MCF 10A (cell line): ENCODE measurements at places on chromosomes 3 and 15. TPM values are rescaled to one million over a fixed set of nuclear protein-coding genes. Genes with fewer than 3 reads are reported as not detected.
A peak's percentile ranks its signal among the peaks of the same experiment; 100 is the strongest.

The NAALADL2 gene
- total RNA-seq: 3.6 and 4.2 TPM in 2 replicates

The IL17RD gene
- total RNA-seq: 0.91 and 1.2 TPM in 2 replicates

The CNTN6 gene
- not detected in 2 replicates for total RNA-seq

The CLN6 gene
- 26.5 and 31.4 TPM in 2 replicates for total RNA-seq

The GALK2 gene
- 41.6 and 43.5 TPM in 2 replicates for total RNA-seq

The EFHB gene
- 1.4 and 1.5 TPM in 2 replicates for total RNA-seq

The ADAMTS17 gene
- 4.0 and 7.7 TPM in 2 replicates for total RNA-seq

The CYP1A2 gene
- not detected in 2 replicates for total RNA-seq

DNA sequence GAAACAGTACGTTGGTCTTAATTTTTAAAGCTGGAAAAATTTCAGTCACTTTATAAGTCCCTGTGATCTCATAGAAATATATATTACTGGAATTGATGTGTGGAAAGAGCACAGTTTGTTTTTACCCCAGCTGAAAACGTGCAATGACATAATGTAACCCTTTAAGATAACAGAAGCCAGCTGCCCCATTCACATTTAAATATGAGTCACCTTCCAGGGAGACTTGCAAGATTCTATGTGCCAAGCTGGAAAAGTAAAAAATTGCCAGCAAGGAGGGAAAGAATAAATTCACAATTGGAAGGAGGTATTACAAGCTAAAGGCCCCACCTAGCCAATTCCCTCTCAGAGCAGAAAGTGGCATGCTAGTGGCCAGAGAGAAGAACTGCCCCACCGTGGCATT is 50.2 kb downstream of the SAMMSON start:
- no peaks in the 10 kb centered on the region for H3K4me1 ChIP-seq
- H3K4me3 ChIP-seq: no peak overlapping the region
- DNase-seq: peak; percentile 12
- H3K36me3 ChIP-seq: peaks cover 5% of the 10 kb centered on the region

DNA sequence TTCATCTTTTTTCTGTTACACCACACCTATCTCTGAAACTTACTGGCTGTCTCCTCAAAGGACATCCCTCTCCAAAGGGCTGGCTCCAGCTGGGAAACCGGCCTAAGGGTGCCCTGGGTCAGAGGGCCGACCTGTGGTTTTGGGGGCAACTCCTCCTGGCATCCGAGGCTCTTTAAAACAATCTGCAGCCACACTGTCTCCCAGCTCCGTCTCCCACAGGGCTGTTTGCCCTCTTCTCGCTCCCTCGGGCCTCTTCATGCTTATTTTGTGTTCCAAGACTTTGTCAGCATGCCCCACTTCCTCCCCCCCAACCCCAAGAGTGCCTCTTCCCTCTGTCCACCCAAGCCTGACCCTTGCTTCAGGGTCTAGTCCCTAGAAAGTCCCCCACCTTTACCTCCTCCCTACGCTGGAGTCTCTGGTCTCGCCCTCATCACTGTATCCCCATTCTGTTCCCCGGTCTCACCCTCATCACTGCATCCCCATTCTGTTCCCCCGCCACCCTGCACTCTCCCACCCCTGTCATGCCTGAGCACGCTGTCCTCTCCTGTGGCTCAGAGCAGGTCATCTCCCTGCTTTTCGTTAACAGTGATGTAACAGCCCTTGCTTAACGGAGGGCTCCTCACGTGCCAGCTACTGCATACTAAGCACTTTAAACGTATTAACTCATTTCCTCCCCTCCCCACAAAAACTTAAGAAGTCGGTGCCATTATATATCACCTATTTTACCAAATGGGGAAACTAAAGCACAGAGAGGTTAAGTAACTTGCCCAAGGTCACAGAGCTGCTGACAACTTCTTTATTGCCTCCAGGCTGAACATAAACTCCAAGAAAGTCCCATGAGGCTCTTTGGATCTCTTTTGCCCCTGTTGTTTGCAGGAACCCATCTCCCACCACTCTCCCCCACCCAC is 1.1 kb upstream of the CSK start:
- H3K27ac ChIP-seq: no peak overlapping the region
- H3K4me3 ChIP-seq: peak overlapping the region; percentile 92
- H3K27me3 ChIP-seq: no peaks in the 10 kb centered on the region
- H3K36me3 ChIP-seq: no peaks in the 10 kb centered on the region
- peaks cover 23% of the 10 kb centered on the region for H3K4me1 ChIP-seq
- no peak for DNase-seq

GRCh38 chr15:51505251-51505650 is 117.3 kb downstream of the DMXL2 start:
- H3K36me3 ChIP-seq: no peaks in the 10 kb centered on the region
- no peak overlapping the region for H3K27ac ChIP-seq
- H3K4me3 ChIP-seq: no peak overlapping the region
- no peak for DNase-seq
- no peaks in the 10 kb centered on the region for H3K27me3 ChIP-seq

DNA sequence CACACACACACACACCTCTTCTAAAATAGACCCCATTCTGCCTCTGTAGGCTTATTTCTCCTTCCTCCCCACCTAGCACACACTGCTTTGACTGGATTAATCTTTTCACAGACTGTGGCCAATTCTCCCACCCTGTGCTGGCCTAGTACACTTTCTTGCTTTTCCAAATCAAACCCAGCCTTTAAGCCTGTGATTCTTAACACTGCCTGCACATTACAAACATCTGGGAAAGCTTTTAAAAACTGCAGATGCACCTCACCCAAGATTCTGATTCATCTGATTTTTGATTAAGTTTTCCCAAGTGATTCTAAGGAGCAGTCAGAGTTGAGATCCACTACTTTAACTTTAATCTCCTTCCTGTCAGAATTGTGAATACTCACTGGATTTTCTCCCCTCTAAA is 12.8 kb downstream of the CSNK1G1 start:
- H3K4me3 ChIP-seq: no peak overlapping the region
- H3K36me3 ChIP-seq: peaks cover 28% of the 10 kb centered on the region
- H3K4me1 ChIP-seq: peaks cover 16% of the 10 kb centered on the region
- DNase-seq: no peak
- H3K27ac ChIP-seq: no peak overlapping the region

- H3K4me3 ChIP-seq: no peak overlapping the region
- H3K27ac ChIP-seq: no peak overlapping the region
- no peaks in the 10 kb centered on the region for H3K4me1 ChIP-seq
- H3K36me3 ChIP-seq: no peaks in the 10 kb centered on the region
Observed at GRCh38 chr3:56064684-56065083, 403.6 kb downstream of the ERC2 start.

DNA sequence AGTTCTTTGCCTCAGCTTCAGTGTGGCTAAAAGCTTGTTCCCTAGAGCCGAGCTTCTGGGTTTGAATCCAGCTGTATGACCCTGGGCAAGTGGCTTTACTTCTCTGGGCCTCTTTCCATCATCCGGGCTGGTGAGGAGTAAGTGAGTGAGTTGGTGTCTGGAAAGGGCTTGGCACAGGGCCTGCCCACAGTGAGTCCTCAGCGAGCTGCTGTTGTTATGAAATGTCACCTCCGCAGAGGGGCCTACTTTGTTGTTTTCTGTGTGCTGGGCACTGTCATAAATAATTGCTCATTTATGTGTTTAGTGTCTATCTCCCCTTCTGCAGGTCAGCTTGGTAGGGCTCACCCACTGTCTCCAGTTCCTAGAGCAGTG is 31.7 kb downstream of the SLC6A6 start:
- peaks cover 40% of the 10 kb centered on the region for H3K4me1 ChIP-seq
- peak; percentile 78 for DNase-seq
- no peaks in the 10 kb centered on the region for H3K27me3 ChIP-seq
- no peak overlapping the region for H3K4me3 ChIP-seq

- peaks cover 29% of the 10 kb centered on the region for H3K4me1 ChIP-seq
- H3K4me3 ChIP-seq: peak overlapping the region; percentile 91
- no peaks in the 10 kb centered on the region for H3K27me3 ChIP-seq
- peak overlapping the region; percentile 91 for H3K27ac ChIP-seq
- DNase-seq: peak; percentile 52
Observed at GRCh38 chr3:133574260-133574881, 885 bp downstream of the CDV3 start.

DNA sequence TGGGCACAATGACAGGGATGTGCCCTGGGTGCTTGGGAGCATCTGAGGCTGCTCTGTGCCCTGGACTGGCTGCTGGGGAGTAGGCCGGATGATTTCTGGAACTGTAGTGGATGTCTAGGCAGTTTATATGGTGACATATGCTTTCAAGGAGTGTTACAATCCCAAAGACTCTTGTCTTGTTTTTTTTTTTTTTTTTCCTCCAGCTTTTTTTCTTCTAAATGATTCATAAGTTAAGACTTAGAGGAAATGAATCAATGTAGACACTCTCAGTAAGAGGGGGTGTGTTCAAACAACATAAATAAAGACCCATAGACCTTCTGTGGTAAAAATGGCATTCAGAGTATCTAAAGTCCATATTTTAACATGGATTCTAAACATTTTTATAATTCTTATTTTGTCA is 706.1 kb upstream of the GOLIM4 start:
- no peak for DNase-seq
- no peak overlapping the region for H3K27ac ChIP-seq
- H3K36me3 ChIP-seq: no peaks in the 10 kb centered on the region
- H3K27me3 ChIP-seq: no peaks in the 10 kb centered on the region
- H3K4me3 ChIP-seq: no peak overlapping the region

DNA sequence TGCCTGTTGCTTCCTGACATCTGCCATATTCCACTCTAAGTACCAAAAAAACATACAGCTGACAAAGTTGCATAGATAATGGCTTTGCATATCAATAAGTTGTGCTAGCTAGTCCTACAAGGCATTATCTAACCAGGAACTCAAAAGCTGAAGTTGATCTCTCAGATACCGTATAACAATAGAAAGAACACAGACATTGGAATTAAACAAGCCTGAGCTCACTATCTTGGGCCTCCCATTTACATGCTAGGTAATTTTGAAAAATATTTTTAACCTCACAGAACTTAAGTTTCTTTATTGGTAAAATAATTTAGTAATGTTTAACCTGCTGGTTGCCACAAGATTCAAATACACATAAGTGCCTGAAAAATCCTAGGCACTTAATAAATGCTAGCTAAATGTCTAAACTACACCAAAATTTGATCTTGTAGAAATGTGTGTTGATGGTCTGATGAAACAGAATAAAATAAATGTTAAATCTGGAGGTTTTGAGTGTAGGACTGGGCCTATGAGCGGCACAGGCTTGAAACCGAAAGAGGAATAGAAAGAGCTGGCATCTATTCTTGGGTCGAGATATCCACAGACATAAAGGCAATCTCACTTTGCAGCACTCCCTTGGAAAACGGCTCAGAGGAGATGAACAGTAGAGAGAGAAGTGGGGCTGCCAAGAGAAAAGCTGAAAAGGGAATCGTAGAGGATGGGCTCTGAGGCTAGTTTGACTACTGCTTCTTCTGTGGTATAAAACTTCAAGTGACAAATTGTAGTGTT is 29.9 kb upstream of the TTC14 start:
- H3K4me1 ChIP-seq: no peaks in the 10 kb centered on the region
- H3K27ac ChIP-seq: no peak overlapping the region
- H3K4me3 ChIP-seq: no peak overlapping the region
- H3K27me3 ChIP-seq: no peaks in the 10 kb centered on the region

DNA sequence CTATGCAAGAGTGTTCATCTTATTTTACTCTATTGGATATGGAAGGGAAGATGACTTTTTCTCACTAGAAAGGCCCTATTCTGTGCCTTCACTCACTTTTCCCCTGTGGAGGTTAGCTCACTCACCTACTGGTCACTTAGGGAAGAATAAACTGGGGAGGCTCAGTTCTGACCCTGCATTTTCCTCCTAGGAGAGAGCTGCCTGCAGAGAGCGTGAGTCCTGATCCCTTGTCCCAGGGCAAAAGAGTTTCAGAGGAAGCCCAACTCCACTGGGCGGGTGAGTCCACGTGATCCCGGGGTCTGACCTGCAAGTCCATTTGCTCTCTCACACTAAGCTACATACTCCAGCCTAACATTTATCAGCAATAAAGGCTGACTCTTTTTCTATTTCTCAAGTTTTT is 8.4 kb downstream of the MORC1 start:
- no peak for DNase-seq
- no peak overlapping the region for H3K4me3 ChIP-seq
- no peak overlapping the region for H3K27ac ChIP-seq
- H3K27me3 ChIP-seq: no peaks in the 10 kb centered on the region

DNA sequence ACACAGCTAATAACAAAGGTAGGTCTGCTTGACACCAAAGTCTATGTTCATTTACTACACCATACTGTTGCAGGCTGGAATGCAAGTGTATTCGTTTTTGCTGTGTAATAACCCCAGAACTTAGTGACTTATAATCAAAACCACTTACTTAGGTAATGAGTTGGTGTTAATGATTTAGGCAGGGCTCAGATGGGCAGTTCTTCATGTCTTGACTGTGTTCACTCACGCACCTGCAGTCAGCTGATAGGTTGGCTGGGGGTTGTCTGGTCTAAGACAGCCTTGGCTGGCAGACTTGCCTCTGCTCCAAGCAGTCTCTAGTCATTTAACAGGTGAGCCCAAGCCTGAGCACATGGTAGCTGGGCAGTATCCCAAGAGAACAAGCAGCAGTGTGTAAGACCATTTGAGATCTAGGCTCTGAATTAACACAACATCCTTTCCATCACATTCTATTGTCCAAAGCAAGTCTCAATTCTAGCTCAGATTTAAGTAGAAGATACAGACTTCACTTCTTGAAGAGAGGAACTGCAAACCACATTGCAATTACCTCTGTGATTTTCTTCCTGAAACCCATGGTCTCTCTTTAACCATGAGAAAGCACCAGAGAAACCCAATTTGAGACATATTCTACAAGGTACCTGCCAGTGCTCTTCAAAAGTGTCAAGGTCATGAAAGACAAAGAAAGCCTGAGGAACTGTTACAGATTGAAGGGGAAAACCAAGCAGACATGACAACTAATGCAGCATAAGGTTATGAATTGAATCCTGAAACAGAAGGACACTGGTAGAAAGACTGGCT is 13.3 kb upstream of the DCLK3 start:
- DNase-seq: no peak
- H3K4me3 ChIP-seq: no peak overlapping the region
- no peaks in the 10 kb centered on the region for H3K4me1 ChIP-seq
- H3K27ac ChIP-seq: no peak overlapping the region
- H3K27me3 ChIP-seq: peaks cover 26% of the 10 kb centered on the region

GRCh38 chr3:131518680-131519079 is 15.9 kb upstream of the MRPL3 start:
- DNase-seq: no peak
- H3K4me1 ChIP-seq: no peaks in the 10 kb centered on the region
- no peak overlapping the region for H3K4me3 ChIP-seq
- H3K36me3 ChIP-seq: no peaks in the 10 kb centered on the region
- H3K27ac ChIP-seq: no peak overlapping the region

GRCh38 chr15:88100181-88100580 is 156.4 kb downstream of the NTRK3 start:
- H3K4me3 ChIP-seq: no peak overlapping the region
- H3K27me3 ChIP-seq: no peaks in the 10 kb centered on the region
- no peaks in the 10 kb centered on the region for H3K4me1 ChIP-seq

- H3K36me3 ChIP-seq: no peaks in the 10 kb centered on the region
- no peak overlapping the region for H3K4me3 ChIP-seq
- no peak overlapping the region for H3K27ac ChIP-seq
- no peak for DNase-seq
- no peaks in the 10 kb centered on the region for H3K27me3 ChIP-seq
Observed at GRCh38 chr15:70165716-70166284, 68.1 kb upstream of the TLE3 start.

GRCh38 chr3:177053107-177053506 is 144.2 kb downstream of the TBL1XR1 start:
- peaks cover 5% of the 10 kb centered on the region for H3K4me1 ChIP-seq
- H3K27ac ChIP-seq: no peak overlapping the region
- no peaks in the 10 kb centered on the region for H3K27me3 ChIP-seq
- H3K36me3 ChIP-seq: peaks cover 45% of the 10 kb centered on the region
